Placental pericyte (primary cell): ENCODE measurements at places on chromosomes 12 and 14. TPM values are rescaled to one million over a fixed set of nuclear protein-coding genes. Genes with fewer than 3 reads are reported as not detected.

The KRT75 gene
- not detected in 2 replicates for total RNA-seq

The TAMALIN gene
- 1.9 and 5.0 TPM in 2 replicates for total RNA-seq

The FAM186B gene
- total RNA-seq = 0.14 and 0.44 TPM in 2 replicates

The CAPZA3 gene
- total RNA-seq = not detected in 2 replicates

The PLEKHG7 gene
- total RNA-seq = not detected in 2 replicates

The NFATC4 gene
- 35.7 and 57.7 TPM in 2 replicates for total RNA-seq

The ARHGAP9 gene
- 0.14 and 0.66 TPM in 2 replicates for total RNA-seq

The NINJ2 gene
- total RNA-seq = 0.22 and 0.57 TPM in 2 replicates

The ACTN1 gene
- total RNA-seq = 621 and 852 TPM in 2 replicates
